CD8-positive, alpha-beta T cell (primary cell): ENCODE measurements at places on chromosomes 4 and X.

DNA sequence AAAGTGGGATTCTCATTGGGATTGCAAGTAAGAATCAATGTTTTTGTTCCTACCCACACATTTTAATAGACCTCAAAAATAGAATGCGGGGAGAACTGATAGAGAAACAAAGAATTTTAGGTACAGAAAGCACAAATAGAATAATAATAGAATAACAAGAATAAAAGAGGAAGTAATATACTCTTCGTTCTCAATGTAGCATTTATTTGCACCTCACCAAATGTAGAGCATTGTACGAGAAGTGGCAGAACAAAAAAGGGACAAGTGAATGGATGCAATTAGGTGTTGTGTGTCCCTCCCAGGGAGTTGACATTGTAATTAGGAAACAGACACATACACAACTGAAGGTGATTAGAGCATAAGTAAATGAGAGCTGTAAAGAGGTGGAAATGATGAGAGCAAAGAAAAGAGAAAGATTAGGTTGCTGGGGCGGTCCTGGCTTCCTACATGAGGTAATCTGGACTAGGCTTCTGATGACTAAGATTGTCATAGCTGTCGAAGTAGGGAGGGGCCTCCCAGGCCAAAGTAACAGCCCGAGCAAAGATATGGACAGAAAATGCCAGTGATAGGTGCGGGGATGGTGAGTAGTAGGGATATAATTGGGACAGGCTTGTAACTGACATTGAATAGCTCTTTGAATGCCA, 10.4 kb downstream of the RAB9A start:
- DNase-seq = no peak

GRCh38 chr4:138241281-138242075, 671 bp downstream of the SLC7A11 start:
- DNase-seq = no peak

- DNase-seq = no peak
These were observed 73.2 kb upstream of the C1QTNF7 start for GRCh38 chr4:15354371-15355297.

DNA sequence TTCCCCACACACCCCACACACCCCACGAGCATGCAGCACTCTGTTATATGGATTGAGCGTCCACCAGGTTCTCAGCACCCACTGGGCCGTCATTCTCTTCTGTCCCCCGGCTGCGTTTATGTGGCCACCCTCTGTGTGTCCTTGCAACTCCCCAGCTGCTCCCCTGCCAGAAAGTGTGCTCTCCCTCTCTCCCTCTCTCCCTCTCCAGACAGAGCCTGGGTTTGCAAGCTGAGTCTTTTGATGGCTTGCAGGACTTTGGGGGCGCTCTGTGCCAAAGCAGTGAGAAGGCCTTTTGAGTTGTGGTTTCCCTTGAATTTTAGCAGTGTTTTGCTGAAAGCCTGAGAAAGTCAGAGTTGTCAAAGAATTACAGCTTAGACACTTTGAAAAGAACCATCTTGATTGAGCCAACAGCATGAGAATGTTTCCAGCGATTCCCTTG, 173.5 kb downstream of the DCLK2 start:
- no peak for DNase-seq

GRCh38 chr4:95217197-95217596, 331.6 kb downstream of the UNC5C start:
- DNase-seq = no peak

DNA sequence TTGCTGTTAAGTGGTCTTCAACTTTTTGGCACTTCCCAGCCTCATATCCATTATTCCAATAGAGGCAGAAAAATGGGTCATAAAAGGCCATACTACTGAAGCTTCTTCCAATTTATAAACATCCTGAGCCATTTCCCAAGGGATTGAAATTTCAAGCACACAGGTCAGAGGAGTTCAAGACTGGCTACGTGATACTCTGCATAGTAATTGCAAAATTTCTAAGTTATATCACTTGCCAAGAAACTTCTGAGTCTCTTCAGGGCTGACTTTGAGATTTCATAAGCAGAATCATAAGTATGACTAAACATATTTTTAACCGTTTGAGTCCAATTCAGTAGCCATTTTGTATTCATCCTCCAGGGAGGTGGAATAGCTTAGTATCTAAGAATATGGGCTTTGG, 75.6 kb upstream of the RXFP1 start:
- no peak for DNase-seq

GRCh38 chr4:38455092-38455862, 208.7 kb upstream of the KLF3 start:
- DNase-seq = no peak

- no peak for DNase-seq
These were observed 26.7 kb downstream of the PDS5A start for GRCh38 chr4:39950861-39951481.

DNA sequence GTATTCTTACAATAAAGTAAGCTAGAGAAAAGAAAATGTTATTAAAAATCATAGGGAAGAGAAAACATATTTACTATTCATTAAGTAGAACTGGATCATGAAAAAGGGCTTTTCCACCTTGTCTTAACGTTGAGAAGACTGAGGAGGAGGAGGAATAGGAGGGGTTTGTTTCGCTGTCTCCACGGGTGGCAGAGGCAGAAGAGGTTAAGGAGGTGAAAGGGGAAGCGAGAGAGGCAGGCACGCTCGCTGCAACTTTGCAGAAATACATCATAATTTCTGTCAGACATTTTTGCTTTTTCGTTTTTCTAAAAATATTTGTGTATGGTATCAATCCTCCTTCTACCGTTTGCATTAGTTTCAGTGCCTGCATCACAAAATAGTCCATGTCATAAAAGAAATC, 2375.1 kb upstream of the AGA start:
- no peak for DNase-seq

DNA sequence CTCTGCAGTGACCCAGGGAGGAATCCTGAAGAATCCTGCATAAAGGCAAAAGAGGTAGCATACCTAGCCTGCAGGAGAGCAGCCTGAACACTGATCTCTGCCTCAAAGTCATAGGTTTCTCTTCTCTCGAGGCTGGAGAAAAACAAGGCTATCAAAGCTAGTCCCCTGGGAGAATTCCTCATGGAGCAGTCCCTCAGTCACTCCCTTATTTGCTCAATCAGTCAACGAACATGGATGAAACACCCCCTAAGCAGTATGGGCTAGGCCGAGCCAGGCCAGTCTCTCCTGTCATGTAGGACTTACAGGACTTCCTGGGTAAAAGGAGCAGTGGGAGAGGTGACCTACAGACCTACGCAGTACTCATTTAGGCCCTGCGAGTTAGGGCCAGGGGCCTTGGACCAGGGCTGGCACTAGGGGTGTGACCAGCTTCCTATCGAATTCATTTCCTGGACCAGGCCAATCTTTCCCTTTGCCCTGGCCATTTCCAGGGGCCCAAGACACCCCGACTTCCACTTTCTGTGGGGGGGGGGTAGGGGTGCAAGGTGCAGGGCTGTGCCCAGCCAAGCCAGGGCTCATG, 164.1 kb downstream of the EFNB1 start:
- no peak for DNase-seq

DNA sequence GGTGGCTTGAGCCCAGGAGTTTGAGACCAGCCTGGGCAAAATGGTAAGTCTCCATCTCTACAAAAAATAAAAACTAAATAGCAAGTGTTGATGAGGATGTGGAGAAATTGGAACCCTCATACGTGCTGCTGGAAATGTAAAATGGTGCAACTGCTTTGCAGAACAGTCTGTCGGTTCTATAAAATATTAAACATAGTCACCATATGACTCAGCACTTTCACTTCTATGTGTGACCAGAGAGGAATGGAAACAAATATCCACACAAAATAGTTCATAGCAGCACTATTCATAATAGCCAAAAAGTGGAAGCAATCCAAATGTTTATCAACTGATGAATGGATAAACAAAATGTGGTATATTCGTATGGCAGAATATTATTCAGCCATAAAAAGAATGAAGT, 60.8 kb upstream of the FMR1 start:
- no peak for DNase-seq

GRCh38 chr4:105504744-105505143, 30.9 kb upstream of the PPA2 start:
- DNase-seq = no peak

DNA sequence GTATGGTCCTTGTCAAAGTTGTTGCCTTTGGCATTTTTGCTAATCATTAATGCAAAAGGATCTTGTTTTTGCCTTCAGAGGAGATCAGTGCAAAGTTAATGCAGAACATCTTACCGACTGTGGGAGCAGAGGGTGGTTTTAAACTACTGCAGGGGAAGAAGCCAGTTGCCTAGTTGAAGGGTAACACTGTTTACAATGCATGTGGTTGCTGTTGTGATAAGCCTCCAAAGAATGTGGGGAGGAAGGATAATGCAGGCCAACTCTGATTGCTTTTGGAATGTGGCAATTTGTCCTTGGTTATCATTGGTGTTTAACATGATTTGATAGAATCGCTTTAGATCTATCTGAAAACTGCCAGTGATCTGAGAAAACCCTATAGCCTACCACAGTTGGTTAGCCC, 204.3 kb upstream of the TLL1 start:
- DNase-seq = no peak

GRCh38 chr4:176611381-176611780, 181.3 kb downstream of the VEGFC start:
- DNase-seq = no peak

DNA sequence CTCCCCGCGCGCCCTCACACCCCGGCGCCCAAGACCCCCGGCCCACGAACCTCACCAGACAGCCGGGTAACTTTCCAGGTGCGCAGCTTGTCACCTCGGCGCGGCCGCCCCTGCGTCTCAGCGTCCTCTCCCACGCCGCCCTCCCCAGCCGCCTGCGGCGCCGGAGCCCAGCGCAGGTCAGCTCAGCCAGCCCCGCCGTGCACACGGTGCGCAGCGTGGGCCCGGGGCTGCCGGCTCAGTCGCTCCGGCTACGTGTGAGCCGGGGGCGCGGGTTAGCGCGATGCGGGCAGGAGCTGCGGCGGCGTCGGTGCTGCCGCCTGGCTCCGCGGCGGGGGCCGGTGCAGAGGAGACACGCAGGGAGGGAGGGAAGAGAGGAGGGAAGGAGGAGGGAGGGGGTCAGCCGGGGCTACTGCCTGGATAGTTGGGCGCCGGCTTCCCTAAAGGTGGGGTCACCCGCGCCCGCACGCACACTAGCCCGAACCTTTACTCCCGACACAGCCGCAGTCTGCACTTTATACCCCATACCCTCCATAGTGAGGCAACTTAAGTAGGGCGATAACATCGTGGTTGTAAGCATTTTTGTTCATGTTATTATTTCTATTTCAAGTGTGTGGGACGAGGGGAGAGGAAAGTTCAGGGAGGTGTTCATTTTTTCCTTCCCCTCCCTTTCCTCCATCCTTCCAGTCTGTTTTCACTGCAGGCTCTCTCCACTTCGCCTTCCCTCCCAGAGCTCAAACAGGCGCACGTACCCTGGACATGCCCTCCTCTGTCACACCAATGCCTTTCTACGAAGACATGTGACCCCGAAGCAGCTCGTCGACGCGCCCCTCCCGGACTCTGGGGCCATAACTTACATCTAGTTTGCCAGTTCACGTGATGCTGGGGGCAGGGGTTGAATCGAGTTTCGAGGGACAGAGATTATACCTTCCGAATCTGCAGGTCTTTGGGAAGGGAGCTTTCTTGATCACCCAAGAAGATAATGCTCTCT, at the start of gene PRKG2:
Gene PRKG2 (minus strand): TSS at position 342 of the 988 bp plus-strand sequence. CDS start 10,175 bp downstream, outside the sequence.
- DNase-seq = no peak

DNA sequence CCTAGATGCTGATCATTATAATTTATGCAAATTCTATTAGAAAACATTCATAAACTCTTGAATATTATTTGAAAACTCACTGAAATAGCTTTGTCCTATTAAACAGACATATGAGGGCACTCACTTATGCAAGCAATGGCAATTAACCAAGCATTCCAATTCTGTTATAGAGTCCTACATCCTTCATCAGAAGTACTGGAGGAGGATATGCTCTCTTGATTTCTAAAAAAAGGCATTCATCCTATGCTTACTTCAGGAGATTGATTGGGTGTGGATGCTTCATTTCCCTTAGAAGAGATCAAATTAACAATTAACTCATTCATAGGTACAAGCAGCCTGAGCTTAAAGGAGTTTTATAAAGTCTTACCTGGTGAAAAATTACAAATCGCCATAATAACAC, 1317.2 kb downstream of the PCDH7 start:
- no peak for DNase-seq

DNA sequence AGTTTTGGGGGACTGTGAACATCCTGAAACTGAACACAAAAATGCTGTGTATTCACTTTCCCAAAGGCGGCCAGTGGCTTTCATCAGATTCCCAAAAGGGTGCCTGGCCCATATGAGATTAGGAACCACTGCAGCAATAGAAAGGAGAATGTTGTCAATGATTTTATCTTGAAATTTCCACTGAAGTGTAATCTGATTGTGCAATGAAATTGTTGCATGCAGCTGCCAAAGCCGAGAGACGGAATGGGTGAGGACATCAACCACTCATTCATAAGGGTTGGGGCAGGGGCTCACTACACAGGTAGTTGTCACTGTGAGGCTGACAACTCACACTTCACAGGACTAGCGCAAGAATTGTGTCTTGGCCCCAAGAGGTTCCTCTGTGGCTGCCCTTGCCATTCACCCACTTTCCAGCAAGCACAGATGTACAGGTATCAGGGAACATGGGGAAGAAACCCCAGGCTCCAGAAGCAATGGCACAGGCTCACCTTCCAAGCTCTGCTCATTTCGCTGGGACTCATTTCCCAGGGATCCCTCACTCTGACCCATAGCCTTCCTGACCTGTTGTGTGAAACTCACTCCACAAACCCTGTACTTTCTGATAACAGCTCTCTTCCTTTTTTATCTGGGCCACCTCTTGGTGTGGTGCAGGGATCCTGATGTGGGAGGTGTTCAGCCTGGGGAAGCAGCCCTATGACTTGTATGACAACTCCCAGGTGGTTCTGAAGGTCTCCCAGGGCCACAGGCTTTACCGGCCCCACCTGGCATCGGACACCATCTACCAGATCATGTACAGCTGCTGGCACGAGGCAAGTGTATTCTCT, 48.8 kb downstream of the BMX start:
- no peak for DNase-seq

- DNase-seq = no peak
These were observed 279.4 kb downstream of the NKX6-1 start for GRCh38 chr4:84219656-84220055.

DNA sequence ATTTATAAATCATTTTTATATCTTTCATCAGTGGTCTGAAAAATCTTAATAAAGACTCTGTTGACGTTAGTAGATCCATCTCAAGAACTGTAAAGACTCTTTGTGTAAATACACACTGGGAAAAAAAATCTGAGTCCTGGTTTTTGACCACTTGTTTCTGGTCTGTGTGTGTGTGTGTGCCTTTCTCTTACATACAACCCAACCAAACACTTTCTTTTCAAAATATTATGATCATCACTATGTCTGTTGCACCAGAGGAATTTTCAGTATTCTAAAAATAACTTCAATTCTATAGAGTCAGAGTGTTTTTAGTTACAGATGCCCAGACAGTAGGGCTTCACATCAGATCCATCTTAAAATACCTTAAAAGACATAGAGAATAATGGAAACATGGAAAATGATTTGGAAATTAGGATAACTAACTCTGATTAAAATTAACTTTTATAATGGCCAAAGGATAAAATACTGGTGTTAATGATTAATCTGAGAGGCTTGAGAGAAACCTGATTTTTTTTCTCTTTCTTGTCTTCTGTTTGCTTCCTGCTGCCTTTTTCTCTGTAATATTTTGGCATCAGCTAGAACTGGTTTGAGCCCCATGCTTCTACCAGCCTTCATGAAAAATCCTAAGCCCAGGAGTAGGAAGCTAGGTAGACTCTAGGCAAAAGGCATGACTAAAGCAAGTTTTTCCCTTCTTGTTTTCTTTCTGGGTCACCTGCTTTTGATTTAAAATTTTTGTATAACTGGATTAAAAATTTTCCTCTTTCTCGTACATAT, 99.7 kb downstream of the ATXN3L start:
- DNase-seq = no peak
